ENCODE measurements at places on chromosomes 11 and 22.

DNA sequence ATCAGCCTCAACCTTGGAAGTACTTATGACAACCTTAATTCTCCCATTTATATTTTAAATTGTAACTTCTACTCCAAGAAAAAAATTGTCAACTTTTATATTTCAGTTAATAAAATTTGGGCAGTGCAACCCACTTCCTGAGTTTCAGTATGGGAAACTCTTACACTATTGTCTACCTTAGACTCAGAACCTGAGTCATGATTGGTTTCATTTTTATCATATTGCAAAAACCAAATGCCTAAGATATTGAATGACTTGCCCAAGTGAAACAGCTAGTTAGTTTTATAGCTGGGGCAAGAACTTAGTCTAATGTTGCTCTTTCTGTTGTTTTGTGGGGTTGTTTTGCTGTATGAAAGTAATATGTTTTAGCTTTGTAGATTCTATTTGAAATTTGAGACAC is 334.0 kb upstream of the ARHGAP42 start:
- no peak for DNase-seq

DNA sequence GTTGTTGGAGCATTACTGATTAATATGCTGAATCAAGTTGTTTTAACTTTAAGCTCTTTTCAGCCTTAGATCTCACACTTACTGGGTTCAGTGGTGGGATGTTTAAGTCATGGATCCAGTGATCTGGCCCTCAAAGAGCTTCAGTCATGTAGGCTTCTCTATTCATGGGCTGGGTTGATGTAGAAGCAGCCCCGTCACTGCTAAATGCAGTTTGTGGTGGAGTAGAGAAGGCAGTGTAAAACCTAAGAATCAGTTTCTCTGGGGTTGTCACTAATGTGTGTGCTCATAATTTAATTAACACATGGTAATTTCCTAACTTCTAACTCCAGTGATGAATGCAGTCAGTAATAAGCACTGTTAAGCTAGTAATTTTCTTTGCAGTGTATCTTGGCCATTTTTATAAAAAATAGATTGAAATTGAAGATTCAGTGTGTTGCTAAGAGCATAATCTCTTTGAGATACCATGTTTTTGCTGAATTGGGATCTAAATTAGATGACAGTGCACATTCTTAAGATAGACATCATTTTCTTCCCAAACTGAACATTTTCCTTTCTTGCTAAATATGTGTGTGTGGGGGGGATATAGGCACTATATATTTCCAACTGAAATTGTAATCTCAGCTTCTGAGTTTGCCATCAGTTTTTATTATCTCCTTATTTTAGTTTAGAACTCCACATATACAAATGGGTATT is 9.0 kb downstream of the SPCS2 start:
- DNase-seq, result no peak

- no peak for DNase-seq
Observed at GRCh38 chr11:120747850-120748814, 236.6 kb downstream of the GRIK4 start.

DNA sequence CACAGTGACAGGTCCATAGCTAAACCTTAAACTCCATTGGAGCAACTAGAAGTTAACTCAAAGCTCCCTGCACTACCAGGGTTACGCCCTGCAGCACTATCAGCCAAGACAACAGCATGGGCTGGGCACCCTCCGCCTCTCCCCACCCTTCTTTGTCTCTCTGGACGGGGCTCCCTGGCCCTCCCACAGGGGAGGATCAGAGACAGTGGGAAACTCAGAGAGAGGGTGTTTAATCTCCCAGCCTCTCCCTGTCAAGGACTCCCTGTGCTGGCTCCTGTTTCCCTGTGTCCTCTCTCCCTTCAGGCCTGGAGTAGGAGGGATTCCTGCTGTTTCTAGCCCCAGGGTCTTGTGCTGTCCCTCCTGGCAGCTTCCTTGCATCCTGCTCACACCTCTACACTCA is 56.9 kb upstream of the CSNK2A3 start:
- no peak for DNase-seq

DNA sequence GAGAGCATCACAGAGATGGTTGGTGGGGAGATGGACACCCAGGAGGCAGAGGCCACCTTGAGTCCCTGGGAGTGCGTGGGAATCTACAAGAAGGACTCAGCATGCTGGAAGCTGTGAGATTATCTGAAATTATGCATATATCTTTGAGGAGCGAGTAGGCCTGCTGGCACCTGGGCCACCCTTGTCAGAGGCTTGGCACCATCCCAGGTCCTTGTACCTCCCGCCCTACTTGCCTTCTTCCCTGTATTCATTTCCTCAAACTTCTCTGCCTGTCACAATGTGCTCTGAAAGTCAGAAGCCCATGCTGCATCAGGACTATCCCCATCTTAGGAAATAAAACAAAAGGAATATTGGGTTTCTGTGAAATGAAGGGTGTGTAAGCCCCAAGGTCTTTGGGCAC is 133.0 kb upstream of the CSNK2A3 start:
- DNase-seq, result no peak

GRCh38 chr11:704781-705645 is 1.0 kb upstream of the EPS8L2 start:
- DNase-seq, result no peak

DNA sequence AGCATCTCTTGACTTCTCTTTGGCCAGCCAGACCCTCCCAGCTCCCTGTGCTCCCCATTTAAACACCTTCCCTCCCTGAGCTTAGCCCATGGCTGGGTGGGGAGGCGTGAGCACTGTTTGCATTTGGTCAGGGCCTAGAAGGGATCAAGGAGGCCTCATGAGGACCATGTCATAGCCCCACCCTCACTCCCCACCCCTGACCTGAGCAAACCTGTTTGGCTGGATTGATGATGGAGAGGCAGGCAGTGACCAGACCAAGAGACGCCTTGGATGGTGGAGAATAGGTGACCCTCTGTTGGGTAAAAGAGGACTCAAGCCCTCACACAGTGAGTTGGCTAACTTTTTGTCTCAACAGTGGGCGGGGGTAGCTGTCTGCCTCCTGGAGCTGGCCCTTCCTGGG is 49.9 kb downstream of the ST3GAL4 start:
- DNase-seq, result no peak

GRCh38 chr22:20102203-20102780 is 13.6 kb upstream of the RANBP1 start:
- no peak for DNase-seq

- DNase-seq, result no peak
Observed at GRCh38 chr22:16559056-16559955, 33.3 kb downstream of the CCT8L2 start.

DNA sequence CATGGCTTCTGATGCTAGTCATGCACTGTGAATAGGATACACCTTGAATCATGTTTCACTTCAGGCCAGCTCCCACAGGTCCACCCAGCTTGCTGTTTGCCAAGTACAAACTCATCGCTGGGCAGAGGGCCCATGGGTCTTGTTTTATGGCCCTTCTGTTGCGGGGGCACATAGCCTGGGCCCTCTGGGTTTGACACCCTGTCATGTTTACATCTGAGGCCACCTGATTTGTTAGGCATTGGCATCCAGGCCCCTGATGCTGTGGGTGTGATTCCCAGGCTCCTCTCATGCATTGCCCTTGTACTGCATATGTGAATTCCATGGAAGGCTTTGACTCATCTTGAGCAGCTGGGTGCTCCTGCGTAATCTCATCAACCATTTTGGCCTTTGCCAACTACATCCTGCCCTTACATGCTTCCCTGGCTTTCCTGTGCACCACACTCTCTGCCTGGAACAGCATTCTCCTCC is 32.6 kb downstream of the PPFIBP2 start:
- no peak for DNase-seq

DNA sequence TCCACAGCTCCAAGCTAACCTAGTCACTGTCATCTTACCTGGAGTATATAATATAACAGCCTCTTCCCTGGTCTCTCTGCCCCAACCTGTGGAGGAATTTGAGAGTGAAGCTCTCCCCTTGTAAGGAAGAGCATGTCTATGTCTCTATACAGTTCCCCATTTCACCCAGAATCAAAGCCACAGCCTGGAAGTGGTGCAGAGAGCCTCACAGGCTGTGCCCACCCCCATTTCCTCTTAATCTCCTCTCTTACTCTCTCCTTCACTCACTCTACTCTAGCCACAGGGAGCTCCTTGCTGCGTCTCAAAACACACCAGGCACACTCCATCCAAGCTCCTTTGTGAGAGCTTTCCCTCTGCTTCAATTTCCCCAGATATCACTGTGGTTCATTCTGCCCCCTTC is 302.5 kb upstream of the ISX start:
- no peak for DNase-seq

- DNase-seq, result no peak
Observed at GRCh38 chr11:21428796-21429195, 759.4 kb downstream of the NELL1 start.

DNA sequence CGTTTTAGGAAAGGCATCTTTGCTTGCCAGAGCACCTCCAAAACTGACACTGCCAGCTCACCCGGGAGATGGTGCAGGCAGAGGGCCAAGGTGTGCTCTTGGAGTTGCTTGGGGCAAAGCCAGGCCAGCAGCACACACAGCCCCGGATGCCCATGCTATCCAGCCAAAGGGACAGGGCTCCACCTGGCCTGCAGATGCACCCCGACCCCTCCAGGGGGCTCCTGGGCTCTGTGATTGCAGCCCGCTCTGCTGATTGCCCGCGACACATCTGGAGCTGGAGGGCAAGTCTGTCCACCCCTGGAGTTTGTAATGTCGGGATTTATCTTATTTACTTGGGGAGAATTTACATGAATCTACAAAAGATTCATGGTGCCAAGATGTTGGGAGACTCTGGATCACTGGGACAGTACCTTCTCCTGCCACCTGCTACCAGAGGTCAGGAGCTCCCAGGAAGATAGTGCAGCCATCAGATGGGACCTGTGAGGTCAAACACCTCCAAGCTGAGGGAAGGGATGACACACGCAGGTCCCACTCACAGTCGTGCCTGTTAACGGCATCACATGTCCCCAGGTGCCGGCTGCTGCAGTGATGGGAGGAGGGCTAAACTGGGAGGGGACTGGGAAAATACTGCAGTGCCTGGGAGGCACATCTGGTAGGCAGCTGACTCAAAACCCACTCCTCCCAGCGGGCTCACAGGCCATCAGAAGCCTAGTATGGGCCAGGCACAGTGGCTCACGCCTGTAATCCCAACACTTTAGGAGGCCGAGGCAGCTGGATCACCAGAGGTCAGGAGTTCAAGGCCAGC is 17.2 kb downstream of the CBX7 start:
- no peak for DNase-seq

DNA sequence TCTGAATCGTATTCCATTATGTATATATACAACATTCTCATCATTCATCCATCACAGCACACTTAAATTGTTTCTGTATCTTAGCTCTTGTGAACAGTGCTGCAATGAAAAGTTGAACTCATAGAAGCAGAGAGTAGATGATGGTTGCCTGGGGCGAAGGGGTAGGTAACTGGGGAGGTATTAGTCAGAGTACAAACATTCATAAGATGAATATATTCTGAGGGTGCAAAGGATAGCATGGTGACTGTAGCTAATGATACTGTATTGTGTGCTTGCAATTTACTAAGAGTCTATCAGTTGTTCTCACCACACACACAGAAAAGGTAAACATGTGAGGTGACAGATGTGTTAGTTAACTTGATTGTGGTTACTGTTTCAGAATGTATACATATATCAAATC is 12.6 kb upstream of the RFPL2 start:
- no peak for DNase-seq

GRCh38 chr11:62353841-62354240 is 16.6 kb downstream of the ASRGL1 start:
- DNase-seq, result no peak

GRCh38 chr11:108009497-108010370 is 1.0 kb downstream of the CUL5 start:
- no peak for DNase-seq

GRCh38 chr22:42236268-42236667 is 34.2 kb downstream of the TCF20 start:
- no peak for DNase-seq

GRCh38 chr11:109697140-109697843 is 275.3 kb downstream of the C11orf87 start:
- DNase-seq, result no peak

GRCh38 chr11:43575913-43576310 is 104.6 kb upstream of the HSD17B12 start:
- no peak for DNase-seq

- no peak for DNase-seq
Observed at GRCh38 chr11:92249156-92249753, 24.6 kb downstream of the FAT3 start.

DNA sequence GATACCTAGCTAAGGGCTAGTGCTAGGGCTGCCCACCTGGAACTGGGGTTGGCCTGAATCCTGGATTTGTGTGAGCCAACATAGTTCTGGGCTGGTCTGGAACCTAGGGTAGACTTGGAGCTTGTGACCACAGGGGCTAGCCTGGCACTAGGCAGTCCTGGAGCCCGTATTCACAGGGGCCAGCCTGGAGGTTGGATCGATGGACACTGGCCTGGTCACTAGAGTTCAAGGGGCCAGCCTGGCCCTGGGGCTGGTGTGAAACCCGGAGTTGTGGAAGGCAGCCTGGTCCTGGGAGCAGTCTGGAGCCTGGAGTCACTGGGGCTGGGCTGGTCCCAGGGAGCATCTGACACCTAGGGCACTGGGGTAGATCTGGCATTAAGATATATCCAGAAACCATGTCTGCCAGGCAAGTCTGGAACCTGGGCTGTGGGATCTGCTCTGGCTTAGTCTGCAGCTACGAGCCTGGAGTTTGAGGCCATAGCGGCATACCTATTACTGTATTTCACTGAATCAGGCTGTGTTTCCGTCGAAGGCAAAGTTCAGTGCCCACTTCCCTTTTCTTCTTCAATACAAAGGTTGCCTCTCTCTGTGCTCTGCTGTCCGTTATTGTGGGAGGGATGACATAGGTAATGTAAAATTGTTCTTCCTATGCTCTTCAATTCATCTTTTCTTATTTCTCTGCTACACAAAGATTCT is 9.1 kb upstream of the GLYATL1B start:
- no peak for DNase-seq

DNA sequence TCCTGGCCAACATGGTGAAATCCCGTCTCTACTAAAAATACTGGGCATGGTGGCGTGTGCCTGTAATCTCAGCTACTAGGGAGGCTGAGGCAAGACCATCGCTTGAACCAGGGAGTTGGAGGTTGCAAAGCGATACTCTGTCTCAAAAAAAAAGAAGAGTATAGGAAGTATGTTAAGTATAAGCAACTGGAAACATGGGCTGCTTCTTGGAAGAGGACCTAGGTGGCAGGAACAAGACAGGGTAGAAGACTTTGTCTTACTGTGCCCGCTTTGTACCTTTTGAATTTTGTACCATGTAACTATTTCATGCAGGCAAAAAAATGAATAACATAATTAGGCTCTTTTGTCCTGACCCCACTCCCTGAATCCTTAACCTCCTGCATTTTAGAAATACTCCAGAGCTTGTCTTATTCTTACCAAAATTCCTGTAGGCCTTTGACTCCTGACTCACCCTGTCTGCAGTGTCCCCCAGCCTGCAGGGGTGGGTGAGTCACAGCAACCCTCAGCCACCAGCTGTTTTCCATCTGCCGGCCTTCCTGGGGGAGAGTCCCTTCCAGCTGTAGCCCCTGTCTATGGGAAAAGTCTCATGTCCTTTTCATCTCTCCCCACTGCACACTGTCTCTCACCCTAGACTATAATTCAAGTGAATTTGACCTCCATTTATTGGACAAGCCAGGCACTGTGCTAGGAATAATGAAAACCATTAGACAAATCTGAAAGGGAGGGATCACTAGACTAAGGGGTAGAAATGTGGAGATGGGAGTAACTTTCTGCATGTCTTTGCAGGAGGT is 41.8 kb downstream of the TXN2 start:
- DNase-seq, result no peak

Data from stimulated activated CD8-positive, alpha-beta memory T cell treated with anti-CD3 and anti-CD28 coated beads, Interleukin-7, amount 100 ng/mL, for 24 hours (primary cell).